ENCODE measurements at places on chromosomes 4 and X.

DNA sequence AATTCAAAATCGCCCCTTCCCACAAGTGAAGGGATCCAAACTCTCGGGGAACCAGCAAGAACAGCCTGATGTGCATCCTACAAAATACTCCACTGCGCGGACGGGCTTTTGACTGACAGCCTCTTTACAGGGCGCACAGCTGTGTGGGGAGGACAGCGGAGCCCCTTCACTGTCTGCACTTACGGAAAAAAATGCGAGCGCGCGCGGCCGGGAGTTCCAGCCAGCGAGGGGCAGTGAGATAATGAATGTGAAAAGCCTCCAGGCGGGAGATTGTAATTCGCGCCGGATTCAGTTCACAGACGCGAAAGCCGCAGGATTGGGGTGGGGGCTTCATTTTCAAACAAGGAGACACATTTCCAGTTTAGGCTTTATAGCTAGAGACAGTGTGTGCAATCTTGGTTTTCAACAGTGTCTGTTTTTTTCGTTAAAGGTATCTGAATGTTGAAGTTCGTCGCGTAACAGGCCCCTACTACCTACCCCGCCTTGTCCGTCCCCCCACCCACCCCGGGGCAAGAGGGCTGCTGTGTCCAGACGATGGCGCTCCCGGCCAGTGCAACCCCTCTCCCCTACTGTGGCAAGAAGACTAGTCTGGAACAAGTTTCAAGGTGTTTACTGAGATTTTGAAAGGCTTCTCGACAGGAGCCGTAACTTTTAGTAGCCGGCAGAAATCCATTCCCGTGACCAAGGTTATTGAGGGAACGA is 1.7 kb upstream of the GPR50 start:
- no peak for DNase-seq

- DNase-seq: no peak
Measured at GRCh38 chrX:11566789-11567188, 98.9 kb downstream of the ARHGAP6 start.

GRCh38 chrX:48794340-48794910 is 7.4 kb upstream of the HDAC6 start:
- DNase-seq: no peak

DNA sequence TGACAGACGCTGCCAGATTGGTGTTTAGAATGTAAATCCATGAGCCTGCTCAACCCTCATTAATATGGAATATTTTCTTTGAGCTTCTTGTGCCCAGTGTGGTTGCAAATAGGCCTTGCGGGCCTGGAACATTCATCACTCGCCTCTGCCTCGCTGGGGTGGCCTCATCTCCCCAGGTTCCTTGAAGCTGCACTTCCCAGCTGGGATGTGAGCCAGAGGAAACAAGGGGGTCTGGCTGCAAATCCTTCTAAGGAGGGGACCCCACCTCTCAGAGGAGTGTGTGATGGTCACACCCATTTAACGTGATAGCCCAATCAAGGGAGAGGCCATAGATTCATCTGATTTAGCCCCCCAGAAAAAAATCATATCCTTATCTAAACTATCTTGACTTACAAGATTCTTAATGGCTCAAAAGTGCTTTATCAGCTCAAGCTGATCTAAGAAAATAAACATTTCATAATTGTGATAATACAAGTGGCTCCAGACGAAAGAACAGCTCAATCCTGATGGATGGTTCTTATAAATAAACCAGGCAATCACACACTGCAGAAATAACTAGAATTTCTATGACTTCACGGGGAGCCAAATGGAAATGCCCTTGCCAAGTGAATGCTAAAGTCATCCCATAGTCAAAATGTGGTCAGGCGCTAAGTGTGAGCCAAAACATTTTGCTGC is 189.9 kb downstream of the PTTG2 start:
- no peak for DNase-seq

- DNase-seq: no peak
Measured at GRCh38 chrX:139831675-139832456, 101.0 kb downstream of the ATP11C start.

GRCh38 chrX:44785652-44786051 is 58.2 kb upstream of the DUSP21 start:
- no peak for DNase-seq

DNA sequence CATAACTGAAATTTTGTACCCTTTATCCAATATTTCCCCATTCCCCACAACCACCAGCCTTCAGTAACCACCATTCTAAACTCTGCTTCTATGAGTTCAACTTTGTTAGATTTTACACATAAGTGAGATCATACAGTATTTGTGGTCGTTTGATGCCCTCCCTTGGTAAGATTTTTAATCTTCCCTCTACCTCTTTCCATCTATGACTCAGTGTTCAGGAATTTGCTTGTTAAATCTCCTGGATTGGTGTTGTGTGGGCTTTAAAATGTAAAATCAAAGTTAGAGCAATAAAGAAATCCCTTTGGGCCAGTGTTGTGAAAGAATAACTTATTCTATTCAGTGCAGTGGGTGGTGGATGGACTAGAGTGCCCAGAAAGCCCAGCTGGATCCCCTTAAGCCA is 37.4 kb downstream of the SLC16A2 start:
- no peak for DNase-seq

DNA sequence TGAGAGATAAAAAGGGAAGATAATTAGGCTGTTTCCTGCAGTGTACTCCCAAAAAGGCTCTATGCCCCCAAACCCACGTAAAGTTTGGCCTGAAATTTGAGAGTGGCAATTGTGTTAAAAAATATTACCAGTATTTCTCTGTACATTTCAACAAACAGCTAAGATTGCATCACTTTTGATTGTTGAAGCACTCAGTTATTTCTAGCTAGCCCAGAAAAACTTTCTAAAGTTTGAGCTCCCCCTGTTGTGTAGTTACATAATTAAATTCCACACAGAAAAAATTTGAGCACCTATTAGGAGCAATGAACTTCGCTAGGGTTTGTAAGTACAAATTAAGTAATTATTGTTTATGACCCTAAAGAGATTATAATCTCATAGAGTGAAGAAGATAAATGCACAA is 109.4 kb downstream of the DLG3 start:
- DNase-seq: no peak

GRCh38 chr4:24763631-24764297 is 31.6 kb upstream of the SOD3 start:
- DNase-seq: peak; percentile 15

- DNase-seq: no peak
Measured at GRCh38 chr4:121358473-121358872, 22.3 kb downstream of the QRFPR start.

- DNase-seq: no peak
Measured at GRCh38 chr4:184437565-184438265, 36.6 kb downstream of the IRF2 start.

- DNase-seq: no peak
Measured at GRCh38 chr4:162115333-162115732, 48.5 kb downstream of the FSTL5 start.

- DNase-seq: no peak
Measured at GRCh38 chr4:101693842-101694398, 96.6 kb upstream of the BANK1 start.

DNA sequence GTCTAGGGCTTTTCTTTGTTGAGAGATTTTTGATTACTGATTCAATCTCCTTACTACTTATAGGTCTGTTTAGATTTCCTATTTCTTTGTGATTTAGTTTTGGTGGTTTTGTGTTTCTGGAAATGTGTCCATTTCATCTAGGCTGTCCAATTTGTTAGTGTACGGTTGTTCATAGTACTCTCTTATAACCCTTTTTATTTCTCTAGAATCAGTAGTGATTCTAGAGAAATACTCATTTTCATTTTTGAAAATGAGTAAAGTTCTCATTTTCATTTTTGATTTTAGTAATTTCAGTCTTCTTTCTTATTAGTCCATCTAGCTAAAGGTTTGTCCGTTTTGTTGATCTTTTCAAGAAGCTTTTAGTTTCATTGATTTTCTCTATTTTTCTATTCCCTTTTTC is 7.5 kb downstream of the IL13RA1 start:
- no peak for DNase-seq

DNA sequence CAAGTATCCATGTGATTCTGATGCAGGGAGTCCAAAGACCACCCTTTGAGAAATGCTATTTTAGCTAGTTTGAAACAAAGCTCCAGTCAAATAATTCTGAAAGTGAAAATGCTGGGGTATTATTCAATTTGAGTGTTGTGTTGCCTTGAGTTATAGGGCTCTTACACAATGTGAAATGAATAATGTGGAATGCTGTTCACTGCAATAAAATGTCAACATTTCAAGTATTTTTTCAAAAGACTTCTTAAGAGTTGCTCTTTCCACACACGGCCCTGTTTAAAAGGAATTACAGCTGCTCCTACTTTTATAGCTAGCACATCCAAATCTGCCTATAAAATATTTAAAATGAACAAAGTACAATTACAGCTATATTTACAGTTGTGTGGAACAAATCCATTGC is 27.5 kb upstream of the PLS3 start:
- no peak for DNase-seq

- no peak for DNase-seq
Measured at GRCh38 chr4:155391932-155392331, 15.2 kb upstream of the MAP9 start.

- DNase-seq: no peak
Measured at GRCh38 chr4:77601614-77602187, 3.9 kb upstream of the CXCL13 start.

DNA sequence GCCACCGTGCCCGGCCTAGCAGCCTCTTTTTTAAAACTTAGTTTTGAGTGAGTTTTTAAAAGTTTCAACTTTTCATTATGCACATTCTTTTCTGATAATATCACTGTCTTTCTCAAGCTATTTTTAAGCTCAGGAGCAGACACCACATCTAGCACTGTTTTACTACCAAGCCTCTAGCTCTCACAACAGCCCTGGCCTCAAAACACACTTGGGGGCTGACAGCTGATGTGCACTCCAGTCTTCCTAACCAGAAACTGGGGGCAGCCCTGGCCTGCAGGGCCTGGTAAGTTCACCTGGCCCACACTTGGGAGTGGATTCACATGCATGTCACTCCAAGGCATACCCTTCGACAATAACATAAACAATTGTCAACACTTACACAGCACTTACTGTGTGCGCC is 34.0 kb downstream of the CENPU start:
- no peak for DNase-seq

GRCh38 chr4:20752641-20753040 is 52.4 kb downstream of the PACRGL start:
- no peak for DNase-seq

- DNase-seq: no peak
Measured at GRCh38 chrX:55028040-55028439, 2.7 kb downstream of the ALAS2 start.

DNA sequence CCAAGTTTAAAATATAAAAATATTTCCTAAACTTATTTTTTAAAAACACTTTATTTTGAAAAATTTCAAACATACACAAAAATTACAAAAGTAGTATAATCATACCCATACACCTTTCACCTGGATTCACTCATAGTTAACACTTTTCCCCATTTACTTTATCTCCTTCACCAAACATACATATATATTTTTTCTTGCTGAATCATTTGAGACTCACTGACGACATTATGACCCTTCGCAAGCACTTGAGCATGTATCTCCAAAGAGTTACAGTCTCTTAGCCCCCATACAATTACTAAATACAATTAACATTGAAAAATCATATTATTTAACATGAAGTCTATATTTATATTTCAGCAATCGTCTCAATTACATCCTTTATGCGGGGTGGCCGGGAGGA is 19.8 kb downstream of the RXFP1 start:
- no peak for DNase-seq

- DNase-seq: no peak
Measured at GRCh38 chr4:185182239-185182638, 21.6 kb downstream of the CFAP97 start.

DNA sequence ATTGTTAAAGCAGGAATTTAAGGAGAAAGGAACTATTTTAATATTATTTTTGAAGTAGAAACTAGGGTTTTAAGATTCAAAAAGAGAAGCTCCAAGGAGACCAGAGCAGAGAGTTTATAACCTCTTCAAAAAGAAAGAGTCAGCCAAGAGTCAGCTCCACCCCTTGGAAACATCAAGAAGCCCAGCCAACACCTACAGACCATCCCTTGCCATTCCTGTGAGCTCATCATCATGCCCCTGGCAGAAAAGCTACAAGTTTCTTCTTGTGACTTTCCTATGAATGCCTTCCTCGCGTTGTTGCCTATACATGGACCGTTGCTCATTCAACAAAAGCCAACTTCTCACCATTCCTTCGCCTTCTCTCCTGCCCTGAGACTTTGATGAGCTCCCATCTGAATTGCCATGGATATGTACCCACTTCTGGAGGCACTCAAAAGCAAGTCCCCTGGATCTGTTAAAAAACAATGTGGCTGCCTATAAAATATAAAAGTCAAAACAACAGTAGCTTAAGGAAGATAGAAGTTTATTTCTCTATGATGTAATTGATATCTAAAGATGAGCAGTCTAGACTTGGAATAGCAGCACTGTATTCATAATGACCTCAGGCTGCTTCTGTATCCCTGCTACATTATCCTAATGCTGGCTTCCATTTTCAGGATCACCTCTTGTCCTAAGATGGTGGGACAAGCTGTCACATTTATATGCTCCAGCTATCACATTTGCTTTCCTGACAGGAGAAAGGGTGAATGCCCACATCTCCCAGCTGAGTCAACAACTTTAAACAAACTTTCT is 20.3 kb downstream of the PLRG1 start:
- no peak for DNase-seq

DNA sequence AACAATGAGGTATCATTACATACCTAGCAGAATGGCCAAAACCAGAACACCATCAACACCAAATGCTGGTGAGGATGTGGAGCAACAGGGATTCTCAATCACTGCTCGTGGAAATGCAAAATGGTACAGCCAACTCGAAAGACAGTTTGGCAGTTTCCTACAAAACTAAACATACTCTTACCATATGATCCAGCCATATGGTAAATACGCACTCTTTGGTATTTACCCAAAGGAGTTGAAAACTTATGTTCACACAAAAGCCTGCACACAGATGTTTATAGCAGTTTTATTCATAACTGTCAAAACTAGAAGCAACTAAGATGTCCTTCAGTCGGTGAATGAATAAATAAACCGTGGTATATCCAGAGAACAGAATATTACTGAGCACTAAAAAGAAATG is 7.8 kb downstream of the CASP3 start:
- no peak for DNase-seq

- no peak for DNase-seq
Measured at GRCh38 chrX:31320740-31321139, 248.9 kb upstream of the FTHL17 start.

DNA sequence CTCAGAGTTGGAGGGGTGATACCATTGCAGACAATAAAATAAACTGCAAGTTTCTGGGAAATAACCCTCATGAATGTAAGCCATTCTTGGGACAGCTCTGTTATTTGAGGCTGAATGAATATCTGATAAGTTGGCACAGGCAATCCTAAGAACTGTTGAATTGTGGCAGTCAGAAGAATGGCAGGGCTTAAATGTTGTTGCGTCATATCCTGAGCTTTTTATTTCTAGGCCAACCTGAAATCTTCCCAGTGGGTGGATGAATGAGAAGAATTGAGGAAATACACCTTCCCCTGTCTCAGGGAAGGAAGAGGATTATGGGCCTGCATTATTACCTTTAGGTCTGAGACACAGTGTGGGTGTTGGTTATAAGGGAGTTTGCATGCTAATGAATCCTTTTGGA is 64.4 kb upstream of the C4orf54 start:
- DNase-seq: no peak

- no peak for DNase-seq
Measured at GRCh38 chr4:47744253-47744652, 93.6 kb downstream of the CORIN start.

- DNase-seq: no peak
Measured at GRCh38 chrX:82961129-82961528, 547.0 kb upstream of the POU3F4 start.
